ENCODE measurements at places on chromosomes 2 and 18. TPM values are rescaled to one million over a fixed set of nuclear protein-coding genes. Genes with fewer than 3 reads are reported as not detected.
A peak's percentile ranks its signal among the peaks of the same experiment; 100 is the strongest.

DNA sequence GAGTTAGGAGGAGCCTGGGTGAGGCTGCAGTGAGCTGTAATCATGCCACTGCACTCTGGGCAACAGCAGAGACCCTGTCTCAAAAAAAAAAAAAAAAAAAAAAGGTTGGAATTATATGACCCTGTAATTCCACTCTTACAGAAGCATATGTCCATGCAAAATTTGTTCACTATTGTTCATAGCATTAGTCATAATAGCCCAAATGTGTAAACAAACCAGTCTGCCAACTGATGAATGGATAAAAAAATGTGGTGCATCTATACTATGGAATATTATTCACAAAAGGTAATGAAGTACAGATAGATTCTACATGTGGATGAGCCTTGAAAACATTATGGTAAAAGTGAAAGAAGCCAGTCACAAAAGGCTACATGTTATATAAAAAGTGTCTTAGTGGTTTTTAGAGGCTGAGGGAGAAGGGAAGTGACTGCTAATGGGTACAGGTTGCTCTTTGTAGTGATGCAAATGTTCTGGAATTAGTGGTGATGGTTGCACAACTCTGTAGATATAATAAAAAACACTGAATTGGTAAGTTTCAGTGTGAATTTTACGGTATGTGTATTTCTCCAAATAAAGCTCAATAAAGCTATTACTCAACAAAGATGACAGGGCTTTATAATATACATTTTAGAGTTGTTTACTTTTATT is 9.4 kb downstream of the COA5 start:
- DNase-seq, result no peak

- DNase-seq, result no peak
These were observed 59.8 kb downstream of the MOGAT1 start for GRCh38 chr2:222731201-222731621.

GRCh38 chr2:134865067-134865787 is 26.8 kb downstream of the ACMSD start:
- DNase-seq, result no peak

- DNase-seq, result no peak
These were observed 723 bp upstream of the MBD1 start for GRCh38 chr18:50281972-50282520.

DNA sequence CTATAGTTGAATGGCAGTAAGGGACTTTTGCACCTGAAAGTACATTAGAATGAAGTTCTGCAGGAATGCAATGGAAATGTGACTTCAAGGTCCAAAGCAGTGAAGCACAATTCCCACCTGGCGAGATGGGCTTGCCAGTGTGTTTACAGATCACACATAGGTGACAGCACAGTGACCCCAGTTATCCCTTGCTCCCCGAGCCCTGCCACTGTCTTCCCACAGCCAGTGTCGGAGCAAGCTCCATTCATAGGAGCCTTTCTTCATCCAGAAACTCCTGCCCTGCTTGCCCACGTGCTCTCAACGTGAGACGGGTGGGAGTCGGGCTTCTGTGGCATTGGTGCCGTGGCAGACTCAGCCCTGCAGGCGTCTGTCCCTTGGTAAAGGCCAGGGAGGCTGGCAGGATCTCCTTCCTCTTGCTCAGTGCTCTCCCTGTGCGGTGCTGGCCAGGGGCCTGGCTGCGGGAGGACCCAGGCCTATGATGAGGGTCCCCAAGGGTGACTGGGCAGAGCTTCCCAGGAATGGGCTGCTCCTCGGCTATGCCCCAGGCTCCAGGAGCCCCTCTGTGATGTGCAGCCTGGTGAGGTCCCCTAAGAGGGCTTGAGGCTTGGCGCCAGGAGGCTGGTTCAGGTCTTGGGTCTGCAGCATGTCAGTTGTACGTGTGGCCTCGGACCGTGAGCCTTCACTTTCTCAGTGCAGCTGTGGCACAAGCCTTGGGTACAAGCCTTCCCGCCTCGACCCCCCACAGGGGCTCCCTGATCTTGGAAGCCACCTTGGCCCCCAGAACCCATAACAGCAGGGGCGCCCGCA is 40.2 kb downstream of the SNED1 start:
- no peak for DNase-seq

- DNase-seq, result no peak
These were observed 84.7 kb upstream of the LAPTM4A start for GRCh38 chr2:20136149-20136548.

GRCh38 chr2:170950221-170950761 is 21.2 kb downstream of the GORASP2 start:
- no peak for DNase-seq

- no peak for DNase-seq
These were observed 26.7 kb upstream of the TGFA start for GRCh38 chr2:70580352-70580751.

- DNase-seq, result no peak
These were observed 836 bp downstream of the DTNA start for GRCh38 chr18:34710934-34711333.

DNA sequence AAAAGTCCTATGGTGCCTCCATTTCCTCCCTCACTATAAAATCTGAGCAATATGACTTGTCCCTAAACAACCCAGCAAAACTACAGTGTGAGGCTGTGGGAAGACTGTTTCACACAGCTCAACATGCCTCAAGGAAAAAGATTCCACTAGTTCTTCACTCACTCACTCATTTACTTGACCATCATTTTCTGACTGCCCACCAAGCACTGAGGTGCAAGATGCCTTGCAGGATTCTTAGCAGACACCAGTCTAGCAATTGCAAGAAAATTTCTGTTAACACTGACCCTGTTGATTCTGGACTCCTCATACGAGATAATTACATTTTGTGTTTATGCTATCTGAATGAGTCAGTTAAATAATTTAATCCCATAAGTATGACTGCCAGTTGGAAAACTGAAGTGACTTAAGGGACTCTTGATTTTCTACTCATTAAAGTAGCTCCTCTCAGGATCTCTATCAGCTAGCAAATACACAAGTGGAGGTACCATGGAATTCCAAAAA is 51.9 kb upstream of the PCBP1 start:
- DNase-seq, result no peak

- DNase-seq, result no peak
These were observed 15.7 kb downstream of the TGFBRAP1 start for GRCh38 chr2:105313877-105314276.

DNA sequence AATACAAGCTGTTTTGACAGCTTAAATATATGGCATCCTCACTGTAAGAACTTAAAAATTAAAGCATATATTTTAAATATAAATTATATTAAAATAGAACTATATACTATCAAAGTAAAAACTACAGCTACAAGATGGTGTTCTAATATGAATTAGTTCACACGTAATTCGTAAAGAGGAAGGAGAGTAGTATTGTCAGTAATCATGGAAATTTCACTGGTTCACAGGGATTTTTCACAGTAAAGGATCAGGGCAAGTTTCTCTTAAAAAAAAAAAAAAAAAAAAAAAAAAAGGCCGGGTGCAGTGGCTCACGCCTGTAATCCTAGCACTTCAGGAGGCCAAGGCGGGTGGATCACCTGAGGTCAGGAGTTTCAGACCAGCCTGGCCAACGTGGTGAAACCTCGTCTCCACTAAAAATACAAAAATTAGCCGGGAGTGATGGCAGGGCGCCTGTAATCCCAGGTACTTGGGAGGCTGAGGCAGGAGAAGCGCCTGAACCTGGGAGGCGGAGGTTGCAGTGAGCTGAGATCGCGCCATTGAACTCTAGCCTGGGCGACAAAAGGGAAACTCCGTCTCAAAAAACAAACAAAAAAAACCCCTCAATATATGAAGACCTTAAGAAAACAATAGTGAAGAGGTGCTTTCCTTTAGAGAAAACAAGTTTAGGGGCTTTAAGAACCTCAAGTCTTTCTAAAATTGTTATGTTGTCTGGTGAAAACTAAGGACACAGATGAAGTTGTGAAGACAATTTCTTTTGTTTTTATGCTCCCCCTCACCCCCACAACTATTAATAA is 32.5 kb downstream of the PNO1 start:
- no peak for DNase-seq

GRCh38 chr2:233794128-233794658 is 16.1 kb downstream of the MROH2A start:
- DNase-seq, result no peak

GRCh38 chr2:52659546-52659945 is 1108.1 kb upstream of the CHAC2 start:
- DNase-seq, result no peak

- no peak for DNase-seq
These were observed 47.6 kb downstream of the RPL37A start for GRCh38 chr2:216546241-216546640.

- peak; percentile 47 for DNase-seq
These were observed 43.0 kb upstream of the RAB6C start for GRCh38 chr2:129936334-129936934.

- DNase-seq, result no peak
These were observed 263.7 kb upstream of the SPOPL start for GRCh38 chr2:138237667-138238384.

DNA sequence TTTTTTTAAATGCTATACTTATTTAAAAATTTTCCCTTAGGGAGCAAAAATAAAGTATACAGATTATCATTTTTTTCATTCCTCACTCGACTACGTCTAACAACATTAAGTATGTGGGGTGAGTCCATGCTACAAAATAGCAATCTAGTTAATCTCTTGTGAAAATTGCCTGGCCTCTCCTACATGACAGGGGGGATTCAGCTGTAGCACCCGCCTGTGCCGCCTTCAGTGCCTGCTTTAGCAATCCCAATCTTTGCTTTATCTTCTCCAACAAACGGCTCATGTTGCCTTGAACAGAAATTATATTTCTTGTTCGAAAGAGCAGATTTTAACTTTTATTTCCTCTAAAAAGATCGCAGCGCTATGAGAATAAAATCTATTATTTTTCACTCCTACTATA is 2.4 kb upstream of the SOX11 start:
- no peak for DNase-seq

DNA sequence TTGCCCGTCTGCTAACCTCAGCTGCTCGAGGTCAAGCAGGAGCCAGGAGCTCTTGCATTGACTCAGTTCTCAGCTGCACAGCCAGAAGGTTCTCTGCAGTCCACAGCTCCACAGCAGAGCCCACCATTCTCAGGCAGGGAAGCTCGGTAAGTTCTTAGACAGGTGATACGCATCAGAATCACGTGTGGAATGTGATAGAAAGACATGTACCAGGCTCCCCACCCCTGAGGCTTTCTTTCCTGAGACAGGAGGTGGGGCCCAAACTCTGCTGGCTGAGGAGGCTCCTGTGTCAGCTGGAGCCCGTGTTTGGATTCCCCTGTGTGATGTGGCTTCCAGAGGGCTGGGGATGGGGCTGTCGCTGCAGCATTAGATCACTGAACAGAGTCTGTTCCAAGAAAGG is 28.0 kb downstream of the DIPK1C start:
- DNase-seq, result no peak

DNA sequence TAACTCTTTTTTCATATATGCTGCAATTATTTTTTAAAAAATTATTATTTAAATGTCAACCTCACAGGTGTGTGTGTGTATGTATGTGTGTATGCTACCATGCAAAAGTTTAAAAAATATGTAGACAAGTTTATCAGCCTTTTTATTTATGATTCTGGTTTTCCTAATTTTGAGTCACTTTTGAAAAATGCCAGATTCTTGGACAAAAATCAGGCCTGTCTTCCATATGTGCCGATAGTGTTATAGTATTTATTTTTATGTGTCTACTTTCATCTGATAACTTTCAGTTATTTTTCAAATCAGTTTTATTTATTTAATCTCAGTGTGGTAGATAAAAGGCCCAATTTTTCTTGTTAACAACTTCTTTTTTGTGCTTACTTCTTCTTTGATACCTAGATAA is 176.2 kb downstream of the RDH14 start:
- no peak for DNase-seq

DNA sequence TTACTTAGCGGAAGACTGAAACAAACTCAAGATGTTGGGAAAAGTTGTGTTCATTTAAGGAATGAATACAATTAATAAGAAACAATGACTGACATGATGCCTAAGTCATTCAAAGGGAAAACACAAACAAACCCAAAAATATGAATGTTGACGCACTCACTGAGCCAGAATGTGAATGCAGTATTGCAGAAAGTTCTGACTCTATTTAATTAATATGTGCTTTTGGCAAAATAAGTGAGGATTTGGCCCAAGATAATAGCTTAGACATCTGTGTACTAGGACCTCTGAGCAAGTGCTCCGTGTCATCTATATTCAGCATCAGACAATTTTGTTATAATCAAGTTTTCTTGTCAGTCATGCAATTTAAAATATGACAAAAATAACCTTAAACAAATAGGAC is 1138.8 kb upstream of the NXPH2 start:
- no peak for DNase-seq

DNA sequence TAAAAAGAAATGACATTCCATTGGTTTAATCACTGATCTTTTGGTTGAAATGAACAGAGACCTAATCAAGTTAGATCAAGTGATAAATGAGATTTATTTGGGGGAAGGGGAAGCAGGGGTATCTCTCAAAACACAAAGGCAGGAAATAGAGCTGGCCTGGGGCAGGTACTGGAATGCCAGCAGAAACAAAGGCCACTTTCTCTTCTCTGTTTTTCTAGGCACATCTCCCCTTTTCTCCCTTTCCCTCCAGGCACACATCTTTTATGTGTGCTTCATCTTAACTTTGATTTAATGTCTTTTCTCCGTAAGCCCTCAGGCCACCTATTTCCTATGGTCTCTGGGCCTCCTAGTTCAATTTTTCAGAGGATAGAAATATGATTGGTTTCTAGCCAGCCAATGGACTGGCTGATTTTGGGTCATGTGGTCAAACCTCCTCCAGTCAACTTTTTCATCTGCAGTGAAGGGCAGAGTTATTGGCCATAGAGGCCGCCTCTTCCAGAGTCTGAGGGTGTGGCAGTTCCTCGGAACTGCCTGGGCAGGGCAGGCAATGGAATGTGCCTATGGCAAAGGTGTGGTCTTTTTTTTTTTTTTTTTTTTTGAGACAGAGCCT is 58.9 kb upstream of the FAM136A start:
- no peak for DNase-seq

GRCh38 chr2:236847538-236848263 is 238.0 kb upstream of the COPS8 start:
- DNase-seq, result no peak

- no peak for DNase-seq
These were observed 138.6 kb upstream of the SCN7A start for GRCh38 chr2:166632616-166633015.

The SULT1C4 gene
- total RNA-seq, result 35.5 TPM

The THSD7B gene
- total RNA-seq, result 10.3 TPM

The CD8B2 gene
- total RNA-seq, result not detected

The SERPINB10 gene
- total RNA-seq, result not detected

The GCG gene
- total RNA-seq, result 92.9 TPM

The CFC1 gene
- 27.7 TPM for total RNA-seq

The KCNF1 gene
- total RNA-seq, result 0.71 TPM

The CNGA3 gene
- 5.3 TPM for total RNA-seq

The ALK gene
- total RNA-seq, result not detected

The PSD4 gene
- total RNA-seq, result 30.7 TPM

The ABCG5 gene
- total RNA-seq, result not detected

The ORMDL1 gene
- 84.9 TPM for total RNA-seq

The RBM44 gene
- 0.81 TPM for total RNA-seq

The CCDC102B gene
- 3.1 TPM for total RNA-seq

The MRPL30 gene
- 37.3 TPM for total RNA-seq

All from progenitor cell of endocrine pancreas (in vitro differentiated cells).